ENCODE measurements at places on chromosomes 5 and 9.
A peak's percentile ranks its signal among the peaks of the same experiment; 100 is the strongest.

DNA sequence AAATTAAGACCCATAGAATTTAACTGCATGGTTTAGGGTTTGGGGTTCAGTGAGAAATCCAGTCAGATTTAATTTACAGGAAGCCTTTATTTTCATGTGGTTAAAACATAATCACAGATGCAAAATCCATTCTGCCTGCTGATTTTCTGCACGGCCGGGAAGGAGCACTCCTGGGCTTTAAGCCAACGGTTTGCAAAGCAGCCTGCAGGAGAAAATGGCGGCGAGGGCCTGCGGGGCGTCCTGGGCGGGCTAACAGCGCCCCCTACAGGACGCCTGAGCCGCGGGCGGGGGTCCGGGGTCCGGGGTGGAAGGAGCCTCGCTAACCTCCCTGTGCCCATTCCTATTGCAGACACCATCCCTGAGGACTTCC is 47.6 kb downstream of the THBS4 start:
- no peaks in the 10 kb centered on the region for H3K27me3 ChIP-seq
- peaks cover 9% of the 10 kb centered on the region for H3K4me1 ChIP-seq
- H3K4me3 ChIP-seq: no peak overlapping the region

- no peaks in the 10 kb centered on the region for H3K27me3 ChIP-seq
- no peaks in the 10 kb centered on the region for H3K4me1 ChIP-seq
- no peak overlapping the region for H3K4me3 ChIP-seq
- DNase-seq: no peak
These were observed 314.0 kb downstream of the NDUFS4 start for GRCh38 chr5:53874409-53874808.

DNA sequence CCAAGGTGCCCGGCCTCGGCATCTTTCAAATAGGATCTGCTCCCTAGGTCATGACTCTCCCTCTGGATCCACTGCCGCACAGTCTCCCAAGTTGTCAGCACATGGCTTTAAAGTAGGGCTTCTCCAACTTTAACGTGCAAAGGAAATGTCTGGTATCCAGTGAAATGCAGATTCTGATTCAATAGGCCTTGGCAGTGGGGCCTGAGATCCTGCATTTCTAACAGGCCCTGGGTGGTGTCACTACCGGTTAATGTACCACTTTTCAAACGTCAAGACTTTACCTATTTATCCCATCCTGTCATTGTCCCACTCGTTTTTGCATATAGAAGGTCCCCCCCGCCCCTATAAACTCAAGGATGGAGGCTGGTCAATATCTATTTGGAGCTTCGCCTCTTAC is 137.6 kb upstream of the ZNF618 start:
- peaks cover 12% of the 10 kb centered on the region for H3K27me3 ChIP-seq
- no peaks in the 10 kb centered on the region for H3K36me3 ChIP-seq
- no peak overlapping the region for H3K27ac ChIP-seq
- DNase-seq: no peak
- no peak overlapping the region for H3K4me3 ChIP-seq

DNA sequence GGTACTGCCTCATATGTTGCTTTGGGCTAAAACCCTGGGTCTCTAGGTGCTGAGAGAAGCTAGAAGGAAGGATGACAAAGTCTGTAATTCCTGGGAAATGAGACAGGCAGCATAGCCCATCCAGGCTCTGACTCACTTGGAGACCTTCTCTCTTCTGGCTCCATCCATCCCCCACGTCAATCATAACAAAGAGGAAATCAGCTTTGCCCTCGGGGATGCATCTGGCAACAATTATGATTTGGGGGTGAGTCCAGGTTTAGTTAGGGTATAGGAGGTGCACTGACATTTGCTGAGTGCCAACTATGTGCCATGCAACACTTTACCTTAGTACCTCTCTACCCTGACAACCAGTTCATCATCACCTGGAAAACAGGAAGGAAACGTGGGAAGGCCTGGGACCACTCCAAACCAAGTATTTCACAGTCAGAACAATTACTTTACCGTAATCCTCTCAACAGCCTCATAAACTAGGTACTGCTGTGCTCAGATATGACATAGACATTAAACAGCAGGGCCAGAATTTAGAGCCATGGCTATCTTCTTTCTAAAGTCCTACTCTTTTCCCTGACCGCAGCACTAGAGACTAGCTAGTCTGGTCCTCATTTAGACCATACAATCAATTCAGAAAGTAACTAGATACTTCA is 39.1 kb upstream of the GZMA start:
- peaks cover 4% of the 10 kb centered on the region for H3K36me3 ChIP-seq
- no peaks in the 10 kb centered on the region for H3K27me3 ChIP-seq
- no peak overlapping the region for H3K27ac ChIP-seq
- H3K4me1 ChIP-seq: peaks cover 64% of the 10 kb centered on the region

DNA sequence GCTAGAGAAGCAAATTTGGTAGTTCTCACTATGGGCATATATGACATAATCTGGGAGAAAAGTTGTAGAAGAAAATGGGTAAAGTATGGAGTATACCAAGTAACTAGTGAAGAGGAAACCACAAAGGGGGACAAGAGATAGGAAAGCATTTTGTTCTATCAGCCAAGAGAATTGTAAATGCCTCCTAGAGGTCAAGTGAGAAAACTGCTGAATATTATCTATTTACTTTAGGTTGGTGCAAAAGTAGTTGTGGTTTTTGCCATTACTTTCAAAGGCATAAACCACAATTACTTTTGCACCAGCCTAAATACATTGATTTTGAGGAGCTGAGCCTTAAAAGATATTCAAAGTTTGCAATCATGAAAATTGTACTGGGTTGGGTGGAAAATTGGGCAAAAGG is 126.7 kb upstream of the GRHPR start:
- H3K27me3 ChIP-seq: no peaks in the 10 kb centered on the region
- peaks cover 9% of the 10 kb centered on the region for H3K36me3 ChIP-seq

- DNase-seq: no peak
- H3K27ac ChIP-seq: no peak overlapping the region
- H3K4me1 ChIP-seq: peaks cover 7% of the 10 kb centered on the region
- no peaks in the 10 kb centered on the region for H3K27me3 ChIP-seq
- no peaks in the 10 kb centered on the region for H3K36me3 ChIP-seq
These were observed 163.8 kb downstream of the GADD45G start for GRCh38 chr9:89768650-89769071.

DNA sequence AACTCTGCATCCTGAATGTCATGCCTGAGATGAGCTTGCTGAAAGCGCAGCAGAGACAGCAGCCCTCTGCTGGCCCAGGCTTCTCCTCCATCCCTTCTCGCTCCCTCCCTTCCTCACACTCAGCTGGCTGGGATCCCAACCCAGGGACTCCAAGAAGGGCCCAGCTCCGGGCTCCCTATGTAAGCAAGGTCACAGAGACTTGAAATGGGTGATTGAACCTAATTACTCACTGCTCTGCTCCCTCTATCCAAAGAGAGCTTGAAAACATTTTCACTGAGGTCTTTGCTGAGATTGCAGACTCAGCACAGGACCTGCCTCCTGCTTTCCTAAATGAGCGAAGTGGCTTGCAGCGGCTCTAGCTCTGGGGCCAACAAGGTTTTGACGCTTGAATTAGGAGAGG is 42.8 kb downstream of the RAPGEF1 start:
- no peak for DNase-seq
- no peak overlapping the region for H3K4me3 ChIP-seq

GRCh38 chr9:87498046-87498810 is 561 bp downstream of the DAPK1 start:
- peaks cover 35% of the 10 kb centered on the region for H3K4me1 ChIP-seq
- peak overlapping the region; percentile 67 for H3K4me3 ChIP-seq
- peak; percentile 10 for DNase-seq
- peaks cover 46% of the 10 kb centered on the region for H3K27me3 ChIP-seq
- no peak overlapping the region for H3K27ac ChIP-seq
- no peaks in the 10 kb centered on the region for H3K36me3 ChIP-seq

DNA sequence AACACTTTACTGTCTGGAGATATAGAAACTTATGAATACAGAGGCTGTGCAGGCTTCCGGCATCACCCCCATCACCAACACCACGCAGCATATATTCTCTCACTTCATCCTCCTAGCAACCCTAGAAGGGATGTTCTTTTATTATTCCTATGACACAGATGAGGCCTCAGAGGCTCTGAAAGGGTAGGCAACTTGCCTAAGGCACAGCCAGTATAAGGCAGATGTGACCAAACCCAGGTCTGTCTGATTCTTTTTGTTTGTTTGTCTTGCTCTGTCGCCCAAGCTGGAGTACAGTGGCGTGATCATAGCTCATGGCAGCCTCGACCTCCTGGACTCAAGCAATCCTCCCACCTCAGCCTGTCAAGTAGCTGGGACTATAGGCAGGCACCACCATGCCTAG is 22.8 kb upstream of the CORO2A start:
- no peak for DNase-seq
- H3K4me1 ChIP-seq: no peaks in the 10 kb centered on the region
- H3K27ac ChIP-seq: no peak overlapping the region
- no peaks in the 10 kb centered on the region for H3K36me3 ChIP-seq
- no peak overlapping the region for H3K4me3 ChIP-seq

DNA sequence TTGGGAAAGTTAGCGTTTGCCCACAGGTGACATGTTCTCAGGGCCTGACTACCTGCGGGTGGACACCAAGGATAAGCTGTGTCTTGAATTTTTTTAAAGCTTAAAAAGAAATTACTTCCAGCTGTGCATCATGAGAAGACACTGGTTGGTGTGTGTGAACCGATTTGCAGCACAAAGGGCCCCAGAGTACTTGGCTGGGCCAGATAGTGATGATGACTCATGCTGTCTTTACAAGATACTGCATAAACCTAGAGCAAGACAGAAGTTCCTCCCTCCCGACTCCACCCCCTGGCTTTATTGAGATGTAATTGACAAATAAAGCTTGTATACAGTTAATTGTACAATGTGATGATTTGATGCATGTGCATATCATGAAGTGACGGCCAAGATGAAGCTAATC is 212.8 kb downstream of the NXNL2 start:
- DNase-seq: no peak
- peaks cover 13% of the 10 kb centered on the region for H3K27me3 ChIP-seq
- H3K36me3 ChIP-seq: no peaks in the 10 kb centered on the region
- no peak overlapping the region for H3K27ac ChIP-seq
- H3K4me1 ChIP-seq: no peaks in the 10 kb centered on the region

DNA sequence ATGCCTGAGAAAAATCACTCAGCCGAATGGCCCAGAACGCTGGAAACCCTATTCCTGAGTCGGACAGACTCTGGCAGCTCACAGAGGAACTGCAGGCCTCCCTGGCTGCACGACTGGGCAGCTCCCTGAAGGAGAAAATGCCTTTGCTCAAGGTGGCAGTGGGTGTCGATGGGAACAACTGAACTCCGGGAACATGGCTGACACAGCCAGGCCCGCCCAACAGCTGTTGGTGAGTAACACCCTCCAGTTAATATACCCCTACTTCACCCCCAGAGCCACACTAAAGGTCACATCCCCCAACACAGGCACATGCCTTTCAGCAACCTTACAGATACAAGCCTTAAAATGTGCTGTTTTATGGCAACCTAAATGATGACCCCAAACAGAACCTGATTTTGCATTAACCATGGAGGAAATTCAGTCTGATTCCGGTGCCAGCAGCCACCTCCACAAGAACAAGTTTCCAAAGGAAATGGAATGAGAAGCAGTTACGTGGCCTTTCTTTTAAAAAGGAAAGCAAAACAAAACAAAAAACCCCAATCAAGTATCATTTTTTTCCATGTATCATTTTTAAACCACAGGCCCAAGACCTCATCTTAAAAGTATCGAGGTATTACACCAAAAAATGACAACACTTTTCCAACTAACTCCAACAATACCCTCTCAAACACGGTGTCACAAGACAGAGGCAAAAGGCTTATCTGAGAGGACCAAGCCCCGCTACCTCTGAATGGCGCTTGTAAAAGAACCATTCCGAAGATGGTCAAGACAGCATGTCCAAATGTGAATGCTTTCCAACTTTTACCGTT is 3.1 kb downstream of the KLF9 start:
- H3K36me3 ChIP-seq: peaks cover 13% of the 10 kb centered on the region
- H3K27me3 ChIP-seq: peaks cover 8% of the 10 kb centered on the region
- peak overlapping the region; percentile 90 for H3K4me3 ChIP-seq

- peaks cover 54% of the 10 kb centered on the region for H3K36me3 ChIP-seq
- no peak overlapping the region for H3K4me3 ChIP-seq
These were observed 32.8 kb downstream of the TMEM161B start for GRCh38 chr5:88235828-88236227.

DNA sequence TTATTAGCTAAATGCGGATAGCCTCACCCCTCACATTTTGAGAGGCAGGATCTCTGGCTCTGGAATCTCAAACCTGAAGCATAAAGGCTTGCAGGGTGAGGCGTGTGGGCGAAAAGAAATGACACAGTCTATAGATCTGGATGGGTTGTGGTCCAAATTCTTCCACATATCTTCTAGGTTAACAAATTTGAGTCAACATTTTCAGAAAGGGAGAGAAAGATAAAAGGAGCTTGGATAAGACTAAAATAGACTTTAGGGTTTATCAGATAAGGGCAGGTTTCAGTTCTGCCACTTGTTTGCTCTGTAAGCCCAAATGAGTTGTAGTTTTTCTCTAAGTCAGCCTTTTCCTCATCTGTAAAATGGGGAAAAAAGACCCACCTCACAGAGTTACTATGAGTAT is 220.9 kb downstream of the TRIM32 start:
- H3K27me3 ChIP-seq: peaks cover 2% of the 10 kb centered on the region
- no peak overlapping the region for H3K27ac ChIP-seq
- no peak for DNase-seq

GRCh38 chr9:131367450-131367849 is 26.4 kb upstream of the PRRC2B start:
- H3K36me3 ChIP-seq: no peaks in the 10 kb centered on the region
- DNase-seq: no peak
- H3K4me3 ChIP-seq: no peak overlapping the region
- H3K27ac ChIP-seq: no peak overlapping the region

DNA sequence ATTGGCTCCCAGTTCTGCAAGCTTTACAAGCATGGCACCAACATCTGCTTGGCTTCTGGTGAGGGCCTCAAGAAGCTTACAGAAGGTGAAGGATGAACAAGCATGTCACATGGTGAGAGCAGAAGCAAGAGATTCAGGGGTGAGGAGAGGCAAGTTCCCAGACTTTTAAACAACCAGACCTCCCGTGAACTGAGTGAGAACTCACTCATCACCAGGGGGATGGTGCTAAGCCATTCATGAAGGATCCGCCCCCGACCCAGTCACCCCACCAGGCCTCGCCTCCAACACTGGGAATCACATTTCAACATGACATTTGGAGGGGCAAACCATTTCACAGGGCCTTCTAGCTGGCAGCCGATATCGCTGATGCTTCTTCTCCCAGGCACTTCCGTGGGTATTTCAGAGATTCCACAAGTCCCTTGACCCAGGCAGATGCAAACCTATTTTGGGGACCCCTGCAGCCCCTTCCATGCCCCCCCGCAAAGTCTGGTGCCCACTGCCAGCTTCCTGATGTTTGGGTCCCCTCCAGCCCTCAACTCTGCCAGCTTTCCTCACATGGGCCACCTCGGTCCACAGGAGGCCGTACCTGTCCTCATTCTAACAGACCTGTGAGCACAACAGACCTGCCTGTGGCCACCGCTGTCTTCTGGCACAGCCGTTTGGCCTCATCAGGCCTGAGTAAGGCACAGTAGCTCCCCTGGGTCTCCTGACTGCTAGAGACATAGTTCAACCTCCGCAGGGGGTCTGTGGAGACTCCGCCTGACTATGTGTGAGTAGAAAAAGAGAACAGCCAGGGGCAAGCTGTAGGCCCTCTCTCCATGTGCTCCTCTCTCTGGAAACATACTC is 60.7 kb upstream of the ANGPTL2 start:
- DNase-seq: no peak
- no peaks in the 10 kb centered on the region for H3K27me3 ChIP-seq
- no peaks in the 10 kb centered on the region for H3K36me3 ChIP-seq
- peaks cover 17% of the 10 kb centered on the region for H3K4me1 ChIP-seq

GRCh38 chr5:53276825-53277224 is 167.3 kb upstream of the MOCS2 start:
- H3K4me3 ChIP-seq: no peak overlapping the region
- DNase-seq: no peak
- no peaks in the 10 kb centered on the region for H3K27me3 ChIP-seq
- H3K36me3 ChIP-seq: no peaks in the 10 kb centered on the region
